ENCODE measurements at places on chromosomes 3 and 15. TPM values are rescaled to one million over a fixed set of nuclear protein-coding genes. Genes with fewer than 3 reads are reported as not detected.

Gene MYRIP
- 0.34 TPM for total RNA-seq

Gene IL17RD
- 1.00 TPM for total RNA-seq

Gene AHSG
- total RNA-seq, result not detected

Gene PXK
- 24.6 TPM for total RNA-seq

Gene CD86
- total RNA-seq, result not detected

Gene CEMIP
- total RNA-seq, result 73.9 TPM

Gene FBXW12
- total RNA-seq, result not detected

Gene CASR
- total RNA-seq, result not detected

Gene CCR9
- total RNA-seq, result not detected

Gene NRG4
- not detected for total RNA-seq

Gene FAM174B
- 5.7 TPM for total RNA-seq

Gene SATB1
- total RNA-seq, result 13.9 TPM

Gene KLHL6
- not detected for total RNA-seq

Gene GOLGA8Q
- total RNA-seq, result 0.06 TPM

Gene SRGAP3
- total RNA-seq, result 3.7 TPM

Gene RHOV
- not detected for total RNA-seq

Gene TTC21A
- 0.64 TPM for total RNA-seq

Gene SKOR1
- not detected for total RNA-seq

Gene SMAD6
- total RNA-seq, result 43.7 TPM

Gene TMC3
- total RNA-seq, result not detected

Gene BTLA
- not detected for total RNA-seq

Gene MKRN3
- total RNA-seq, result 0.37 TPM

Gene SERINC4
- total RNA-seq, result not detected

Gene MLF1
- total RNA-seq, result 4.5 TPM

Gene TIMP4
- 54.6 TPM for total RNA-seq

Gene TICRR
- 0.69 TPM for total RNA-seq

Gene CPN2
- total RNA-seq, result not detected

Gene ABI3BP
- total RNA-seq, result 38.0 TPM

Gene DALRD3
- total RNA-seq, result 38.5 TPM

Gene PCOLCE2
- 65.1 TPM for total RNA-seq

Gene KCNAB1
- total RNA-seq, result not detected

Gene ST3GAL6
- 12.0 TPM for total RNA-seq

Gene CPLX3
- not detected for total RNA-seq

Gene IL5RA
- not detected for total RNA-seq

Gene AP3B2
- 1.6 TPM for total RNA-seq

Gene RAB8B
- total RNA-seq, result 46.1 TPM

Gene PLXNB1
- 12.4 TPM for total RNA-seq

Gene A4GNT
- total RNA-seq, result not detected

Gene ANKDD1A
- total RNA-seq, result 3.3 TPM

Gene EIF4E3
- 5.6 TPM for total RNA-seq

Measured in cardiac ventricle fibroblast (primary cell).